AG09319 (cell line): ENCODE measurements at places on chromosomes 6 and 20.

GRCh38 chr6:108902382-108902792, 54.2 kb downstream of the ARMC2 start:
- DNase-seq: no peak

GRCh38 chr6:43709654-43710303, 22.2 kb upstream of the MRPS18A start:
- DNase-seq: no peak

GRCh38 chr20:796921-797320, 28.6 kb upstream of the SLC52A3 start:
- no peak for DNase-seq

- DNase-seq: no peak
These were observed 415.1 kb upstream of the MARCKS start for GRCh38 chr6:113442040-113442439.

DNA sequence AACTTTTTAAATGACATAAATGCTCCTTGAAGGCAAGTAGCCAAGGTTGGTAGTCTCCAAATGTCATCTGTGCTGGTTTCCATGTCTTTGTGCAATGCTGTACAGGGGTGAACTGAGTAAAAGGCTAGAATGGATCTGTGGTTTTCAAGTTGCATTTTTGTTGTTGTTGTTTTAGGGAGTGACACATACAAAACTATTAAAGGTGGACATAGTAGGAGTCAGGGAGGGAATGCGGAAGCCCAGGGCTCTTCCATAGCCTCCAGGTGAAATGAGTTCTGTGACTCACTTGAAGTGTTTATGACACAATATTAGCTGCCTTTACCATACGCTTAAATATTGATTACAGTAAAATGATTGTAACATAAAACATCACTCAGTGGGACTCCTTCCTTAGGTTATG, 22.5 kb upstream of the QKI start:
- no peak for DNase-seq

DNA sequence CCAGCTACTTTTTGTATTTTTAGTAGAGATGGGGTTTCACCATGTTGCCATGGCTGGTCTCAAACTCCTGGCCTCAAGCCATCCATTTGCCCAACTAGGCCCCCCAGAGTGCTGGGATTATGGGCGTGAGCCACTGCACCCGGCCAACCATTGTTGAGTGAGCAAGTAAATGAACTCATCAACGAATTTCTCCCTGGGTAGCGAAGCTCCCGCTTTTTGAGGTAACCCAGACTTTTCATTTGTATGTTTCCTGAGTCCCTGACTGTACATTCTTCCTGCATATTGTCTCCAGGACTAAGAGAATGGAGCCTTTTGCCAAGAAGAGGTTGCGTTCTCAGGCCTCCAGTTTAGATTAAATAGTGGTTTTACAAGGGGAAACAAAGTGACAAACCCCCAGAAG, 36.4 kb downstream of the RIPOR3 start:
- DNase-seq: no peak

DNA sequence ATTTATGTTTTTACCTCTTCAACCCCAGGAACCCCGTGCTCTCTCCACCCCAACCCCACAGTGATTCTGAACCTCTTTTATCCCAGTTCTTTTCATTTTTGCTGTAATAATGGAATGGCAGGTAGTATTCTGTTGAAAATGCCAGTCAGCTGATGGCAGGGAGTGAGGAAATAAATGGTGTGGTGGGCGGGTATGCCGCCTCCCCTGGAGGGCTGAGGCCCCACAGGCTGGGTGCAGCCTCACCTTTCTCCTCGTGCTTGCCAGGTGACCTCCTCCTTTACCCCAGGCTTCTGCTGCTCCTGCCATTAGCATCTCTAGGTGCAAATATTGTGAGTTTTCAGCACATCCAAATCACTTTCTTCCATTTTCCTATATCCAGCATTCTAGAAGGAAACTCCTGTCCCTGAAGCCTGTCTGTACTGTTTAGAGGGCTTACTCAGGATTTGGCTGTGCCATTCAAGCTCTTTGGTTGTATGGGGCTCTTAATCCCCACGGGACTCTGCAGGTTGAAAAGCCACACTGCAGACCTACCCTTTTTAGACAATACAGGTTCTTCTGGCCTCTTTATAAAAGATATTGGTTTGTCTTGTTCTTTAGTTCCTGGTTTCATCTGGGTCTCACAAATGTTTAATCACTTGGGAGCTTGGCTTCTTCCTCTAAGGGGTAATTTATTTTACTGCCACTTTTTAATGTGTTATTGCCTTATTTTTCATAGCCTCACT, 201.8 kb downstream of the JARID2 start:
- DNase-seq: no peak

DNA sequence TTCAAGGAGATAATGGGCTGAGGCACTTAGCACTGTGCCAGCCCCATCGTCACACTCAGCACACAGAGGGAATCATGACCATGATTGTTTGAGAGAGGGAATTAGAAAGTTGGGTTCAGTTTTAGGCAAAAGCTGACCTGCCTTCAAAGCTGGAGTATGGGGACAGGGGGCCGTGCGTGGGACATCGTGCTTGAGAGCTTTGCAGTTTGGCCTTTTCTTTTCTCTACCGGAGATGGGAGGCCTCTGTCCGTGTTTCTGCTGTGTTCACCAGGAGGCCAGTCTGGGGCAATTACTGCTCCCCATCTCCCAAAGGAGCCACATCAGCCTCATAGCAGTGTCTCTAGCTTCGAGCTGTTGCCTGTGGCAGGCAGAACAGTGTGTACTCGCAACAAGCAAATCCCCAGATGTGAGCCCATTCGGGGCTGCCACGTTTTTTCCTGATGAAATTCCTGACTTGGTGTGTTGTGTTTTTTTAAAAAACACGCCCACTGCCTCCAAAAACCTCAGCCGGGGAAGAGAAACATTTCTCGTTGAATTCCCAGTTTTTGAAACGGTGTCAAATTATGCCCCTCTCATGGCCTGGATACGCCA, 20.2 kb downstream of the EYA2 start:
- no peak for DNase-seq

DNA sequence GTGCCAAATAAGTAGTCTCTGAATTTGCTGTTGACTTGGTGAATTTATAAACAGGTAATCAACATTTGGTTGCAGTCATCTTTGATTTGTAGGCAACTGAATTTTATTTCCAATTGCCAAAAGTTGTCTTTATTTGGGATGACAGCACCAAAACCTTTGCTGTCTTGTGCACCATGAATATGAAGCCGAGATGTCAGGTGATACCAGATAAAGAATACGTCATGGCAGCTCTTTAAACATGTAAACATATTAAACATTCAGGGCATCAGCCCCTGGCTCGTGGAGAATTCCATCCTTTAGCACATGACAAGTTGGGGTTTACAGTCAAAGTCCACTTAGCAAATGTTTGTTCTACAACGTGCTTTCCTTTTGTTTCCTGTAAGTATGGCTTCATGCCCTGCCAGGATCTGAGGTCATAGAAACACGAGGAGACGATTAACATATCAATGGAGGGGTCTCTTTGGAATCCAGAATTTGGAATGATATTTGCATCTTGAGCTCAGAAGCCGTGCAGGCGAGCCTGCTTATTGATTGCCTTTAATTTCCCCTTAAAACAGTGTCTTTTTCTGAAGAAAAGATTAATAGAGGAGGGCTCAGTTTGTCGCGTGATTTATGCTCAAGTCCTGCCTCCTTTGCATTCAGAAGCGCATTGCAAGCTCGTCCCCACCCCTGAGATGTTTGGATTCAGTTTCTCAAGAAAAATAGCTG, 170.2 kb upstream of the ZNF217 start:
- no peak for DNase-seq

DNA sequence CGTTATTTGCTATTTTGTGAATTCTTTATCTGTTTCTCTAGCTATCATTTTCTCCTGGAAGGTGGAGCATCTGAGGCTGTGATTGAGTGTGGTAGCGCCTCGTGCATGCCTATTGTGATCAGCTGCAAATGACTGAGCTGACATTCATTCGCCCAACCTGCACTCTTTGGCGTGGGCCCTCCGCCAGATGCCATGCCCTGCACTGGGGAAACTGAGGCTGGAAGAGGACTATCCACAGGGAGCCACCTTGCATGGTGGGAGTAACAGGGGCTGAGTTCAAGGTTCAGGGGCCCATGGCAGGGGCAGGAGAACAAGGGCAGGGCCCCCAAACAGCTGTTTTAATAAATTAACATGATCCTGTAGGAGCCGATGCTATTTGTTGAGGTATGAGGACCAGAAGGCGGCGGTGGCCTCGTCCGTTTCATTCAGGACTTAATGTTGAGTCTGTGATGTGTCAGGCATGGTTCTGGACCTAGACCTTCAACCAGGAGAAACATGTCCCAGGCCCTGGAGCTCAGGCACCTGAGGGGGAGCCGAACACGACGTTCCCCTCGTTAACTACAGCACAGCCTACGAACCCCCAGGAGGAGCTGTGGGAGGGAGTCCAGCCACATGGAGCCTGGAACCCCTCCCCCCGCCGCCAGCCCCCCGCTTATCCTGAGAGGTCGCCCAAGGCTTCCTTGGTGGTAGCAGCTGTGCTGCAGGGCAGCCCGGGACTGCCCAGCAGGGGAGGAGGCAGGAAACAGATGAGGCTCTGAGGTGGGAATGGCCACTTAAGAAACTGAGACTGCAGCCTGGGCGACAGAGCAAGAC, 242.9 kb downstream of the CDH4 start:
- no peak for DNase-seq

DNA sequence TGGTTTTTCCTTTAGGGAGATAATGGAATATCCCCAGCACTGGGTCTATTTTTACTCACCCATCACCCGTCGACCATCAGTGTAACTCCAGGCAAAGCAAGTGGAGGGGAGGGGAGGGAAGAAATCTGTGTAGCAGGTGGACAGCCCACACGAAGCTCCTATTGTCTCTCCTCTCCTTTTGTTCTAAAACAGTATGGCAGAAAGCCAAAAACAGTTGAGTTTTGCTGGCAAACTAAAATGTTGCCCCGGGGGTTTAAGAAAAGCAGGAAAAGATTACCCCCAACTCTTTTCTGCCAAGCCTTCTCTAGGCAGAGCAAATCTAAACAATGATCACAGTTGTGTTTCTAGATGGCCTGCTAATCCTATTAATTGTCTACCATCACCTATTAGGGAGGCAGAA, 89.7 kb downstream of the PREP start:
- no peak for DNase-seq

DNA sequence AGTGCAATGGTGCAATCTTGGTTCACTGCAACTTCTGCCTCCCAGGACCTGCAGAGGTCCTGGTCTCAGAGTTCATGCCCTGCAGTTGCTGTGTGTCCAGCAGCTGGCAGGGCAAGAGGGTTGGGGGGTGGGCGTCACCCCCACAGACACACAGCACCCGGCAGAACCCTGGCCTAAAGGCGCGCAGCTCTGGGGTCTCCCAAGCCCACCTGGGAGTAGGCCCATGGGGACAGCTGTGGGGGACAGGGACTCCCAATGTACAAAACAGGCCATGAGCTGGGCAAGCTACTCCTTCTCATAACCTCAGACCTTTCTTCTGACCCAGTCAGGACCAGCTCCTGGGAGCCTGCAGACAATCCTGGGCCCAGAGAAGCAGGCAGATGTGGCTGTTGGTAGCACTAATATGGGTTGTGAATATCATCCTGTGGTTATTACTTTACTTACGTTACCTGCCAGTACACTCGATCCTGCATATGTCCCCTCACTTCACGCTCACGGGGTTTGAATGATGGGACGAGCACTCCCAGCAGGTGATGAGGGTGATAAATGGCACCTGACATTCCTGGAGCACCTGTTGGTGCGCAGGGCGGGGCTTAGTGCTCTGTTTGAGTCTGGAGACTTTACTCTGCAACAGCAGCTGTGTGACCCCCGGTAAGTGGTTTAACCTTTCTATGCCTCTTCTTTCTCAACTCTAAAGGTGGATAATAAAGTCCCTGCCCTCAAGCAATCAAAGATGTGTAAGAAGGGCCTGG, 39.9 kb upstream of the SULF2 start:
- no peak for DNase-seq

GRCh38 chr6:55659304-55659703, 80.3 kb upstream of the HMGCLL1 start:
- no peak for DNase-seq

- no peak for DNase-seq
These were observed 52.6 kb downstream of the SERAC1 start for GRCh38 chr6:158115508-158115907.

DNA sequence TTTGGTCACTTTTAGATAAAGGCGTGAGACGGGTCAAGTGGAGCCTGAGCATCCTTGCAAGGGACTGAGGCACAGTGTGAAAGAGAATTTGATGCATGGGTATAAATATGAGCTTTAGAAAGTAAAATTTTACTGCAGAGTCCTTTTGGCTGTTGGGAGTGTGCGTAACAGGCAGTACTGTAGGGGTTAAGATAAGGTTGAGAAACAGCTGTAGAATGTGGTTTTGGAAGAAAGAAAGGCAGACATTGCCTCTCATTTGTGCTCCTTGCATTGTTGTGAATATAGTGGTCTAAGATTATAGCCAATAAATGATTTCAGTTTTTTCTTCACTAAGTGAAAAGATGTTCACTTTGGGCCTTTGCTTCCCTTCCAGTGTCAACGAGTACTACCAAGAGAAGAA, 73.0 kb downstream of the RREB1 start:
- DNase-seq: no peak

- no peak for DNase-seq
These were observed 174.0 kb downstream of the BCKDHB start for GRCh38 chr6:80280262-80281010.

- no peak for DNase-seq
These were observed 53.9 kb downstream of the AKAP12 start for GRCh38 chr6:151293688-151294016.

DNA sequence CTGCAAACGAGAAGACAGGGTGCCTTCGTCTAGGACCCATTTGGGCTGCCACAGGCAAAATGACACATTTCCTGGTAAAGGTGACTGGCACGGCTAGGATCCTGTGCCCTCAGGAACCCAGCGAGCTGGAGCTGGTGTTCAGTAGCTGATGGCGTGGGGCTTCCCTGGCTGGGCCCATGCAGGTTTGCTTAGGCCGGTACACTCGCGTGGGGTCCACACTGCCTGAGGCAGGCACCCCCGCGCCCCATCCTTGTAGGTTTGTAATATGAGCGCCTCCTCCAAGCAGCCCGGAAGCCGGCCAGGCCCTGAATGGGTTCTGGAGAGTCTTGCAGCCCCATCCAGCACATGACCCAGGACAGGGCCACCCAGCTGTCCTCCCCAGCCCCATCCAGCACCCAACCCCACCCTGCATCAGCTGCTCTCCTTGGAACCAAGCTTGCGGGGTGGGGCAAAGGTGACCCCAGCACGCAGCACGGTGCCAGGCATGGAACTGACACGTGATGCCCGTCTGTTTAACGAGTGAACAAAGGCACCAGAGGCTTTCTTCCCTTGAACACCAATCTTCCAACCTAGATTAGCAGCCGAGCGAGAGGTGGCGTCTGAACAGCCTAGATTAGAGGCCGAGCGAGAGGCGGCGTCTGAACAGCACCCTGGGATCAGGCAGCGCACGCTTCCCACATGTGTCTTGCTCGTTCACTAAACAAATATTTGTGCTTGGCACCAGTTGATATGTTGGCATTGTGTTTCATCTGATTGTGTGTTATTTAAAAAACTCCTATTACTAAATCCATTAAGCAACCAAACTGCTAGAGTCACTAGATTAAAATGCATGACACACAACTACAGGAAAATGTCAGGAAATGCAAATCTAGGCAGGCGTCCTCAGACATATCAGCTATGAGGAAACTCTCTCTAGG, 112.1 kb downstream of the DLL1 start:
- DNase-seq: peak; percentile 77
